ENCODE measurements at places on chromosomes 6 and 20.
A peak's percentile ranks its signal among the peaks of the same experiment; 100 is the strongest.

DNA sequence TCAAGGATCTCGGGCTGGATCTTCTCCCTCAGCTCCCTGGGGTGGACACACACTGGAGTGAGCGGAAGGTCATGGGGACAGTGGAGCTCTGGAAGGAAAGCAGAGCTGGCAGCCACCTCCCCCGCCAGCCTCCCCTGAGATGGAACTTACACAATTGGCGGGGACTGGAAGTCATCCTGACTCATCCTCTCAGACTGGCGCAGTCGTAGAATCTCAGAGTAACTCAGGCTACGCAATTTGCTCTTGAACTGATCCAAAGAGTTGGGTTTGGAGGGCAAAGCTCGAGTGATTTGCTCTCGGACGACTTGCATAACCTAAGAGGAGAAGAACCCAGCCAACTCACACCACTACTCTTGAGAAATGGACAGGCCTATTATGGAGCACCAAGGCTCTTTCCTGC, 34.8 kb downstream of the ELMO2 start:
- no peak for DNase-seq

- DNase-seq, result no peak
These were observed 301.9 kb downstream of the UTRN start for GRCh38 chr6:144586986-144587385.

GRCh38 chr6:166655713-166656229, 28.7 kb upstream of the RPS6KA2 start:
- no peak for DNase-seq

- peak; percentile 63 for DNase-seq
These were observed 2.7 kb upstream of the MICA start for GRCh38 chr6:31400467-31401289.

- DNase-seq, result no peak
These were observed 74.2 kb downstream of the IRF4 start for GRCh38 chr6:465531-466348.

- DNase-seq, result no peak
These were observed 545.8 kb upstream of the CITED2 start for GRCh38 chr6:139920027-139920775.

DNA sequence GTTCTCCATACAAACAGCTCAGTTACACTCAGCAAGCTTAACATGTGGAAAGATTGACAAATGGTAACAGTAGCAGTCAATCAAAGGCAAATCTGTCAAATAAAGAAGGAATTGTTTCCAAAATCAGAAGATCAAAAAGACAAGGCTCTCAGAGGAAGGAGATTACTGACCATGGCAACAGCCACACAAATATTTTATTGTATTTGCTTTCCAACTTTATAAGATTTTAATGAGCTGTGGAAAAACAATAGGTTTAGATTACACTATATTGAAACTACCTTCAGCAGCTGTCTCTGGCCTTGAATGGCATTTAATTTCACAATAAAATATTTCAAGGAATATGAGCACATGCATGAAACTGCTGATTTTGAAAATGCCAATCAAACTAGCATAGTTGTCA, 1143.9 kb upstream of the GJE1 start:
- no peak for DNase-seq

- no peak for DNase-seq
These were observed 24.1 kb downstream of the HM13 start for GRCh38 chr20:31538326-31538725.

DNA sequence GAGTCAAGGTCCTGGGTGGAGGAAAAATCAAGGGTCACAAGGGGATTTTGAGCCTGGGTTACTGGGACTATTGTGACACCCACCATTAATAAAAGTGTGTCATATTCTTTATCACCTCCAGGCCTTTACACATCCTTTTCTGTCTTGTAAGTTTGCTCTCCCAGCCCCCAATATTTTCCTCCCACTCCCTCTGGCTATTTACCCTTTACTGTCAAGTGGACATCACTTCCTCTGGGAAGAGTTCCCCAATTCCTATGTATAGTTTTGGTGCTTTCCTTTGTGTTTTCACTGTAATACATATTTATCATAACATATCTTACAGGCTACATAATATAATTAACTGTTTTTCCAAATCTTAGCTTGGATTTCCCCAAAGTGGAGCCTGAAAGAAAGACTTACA, 36.3 kb downstream of the MARCKS start:
- no peak for DNase-seq

DNA sequence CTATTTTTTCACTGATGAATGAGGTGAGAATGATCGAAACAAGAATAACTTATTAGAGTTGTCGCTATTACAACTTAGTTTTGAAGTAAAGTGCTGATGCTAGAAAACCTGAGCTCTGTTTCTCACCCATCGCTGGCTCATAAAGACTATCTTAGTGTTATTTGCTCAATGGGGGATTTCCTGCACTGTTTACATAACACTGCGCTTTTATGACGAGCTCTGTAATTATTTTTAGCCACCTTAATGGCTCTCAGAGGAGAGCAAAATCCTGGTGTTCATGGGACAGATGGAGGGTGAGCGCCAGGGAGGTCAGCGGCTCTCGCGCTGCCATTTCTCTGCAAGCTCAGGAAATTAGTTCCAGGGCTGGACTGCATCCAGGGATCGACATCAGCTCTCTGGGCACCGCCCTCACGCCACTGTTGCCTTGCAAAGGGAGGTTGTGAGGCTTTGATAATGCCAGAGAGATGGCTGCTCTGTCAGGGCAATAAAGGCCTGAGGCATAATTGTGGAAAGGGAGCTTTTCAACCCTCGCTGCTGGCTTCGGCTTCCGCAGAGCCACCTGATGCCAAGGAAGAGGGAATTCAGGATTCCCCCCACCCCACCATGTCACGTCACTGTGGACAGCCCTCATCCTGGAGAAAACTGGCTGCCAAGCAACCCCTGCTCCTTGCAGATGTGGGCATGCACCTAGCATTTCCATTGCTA, 72.0 kb downstream of the DACT2 start:
- DNase-seq, result no peak

DNA sequence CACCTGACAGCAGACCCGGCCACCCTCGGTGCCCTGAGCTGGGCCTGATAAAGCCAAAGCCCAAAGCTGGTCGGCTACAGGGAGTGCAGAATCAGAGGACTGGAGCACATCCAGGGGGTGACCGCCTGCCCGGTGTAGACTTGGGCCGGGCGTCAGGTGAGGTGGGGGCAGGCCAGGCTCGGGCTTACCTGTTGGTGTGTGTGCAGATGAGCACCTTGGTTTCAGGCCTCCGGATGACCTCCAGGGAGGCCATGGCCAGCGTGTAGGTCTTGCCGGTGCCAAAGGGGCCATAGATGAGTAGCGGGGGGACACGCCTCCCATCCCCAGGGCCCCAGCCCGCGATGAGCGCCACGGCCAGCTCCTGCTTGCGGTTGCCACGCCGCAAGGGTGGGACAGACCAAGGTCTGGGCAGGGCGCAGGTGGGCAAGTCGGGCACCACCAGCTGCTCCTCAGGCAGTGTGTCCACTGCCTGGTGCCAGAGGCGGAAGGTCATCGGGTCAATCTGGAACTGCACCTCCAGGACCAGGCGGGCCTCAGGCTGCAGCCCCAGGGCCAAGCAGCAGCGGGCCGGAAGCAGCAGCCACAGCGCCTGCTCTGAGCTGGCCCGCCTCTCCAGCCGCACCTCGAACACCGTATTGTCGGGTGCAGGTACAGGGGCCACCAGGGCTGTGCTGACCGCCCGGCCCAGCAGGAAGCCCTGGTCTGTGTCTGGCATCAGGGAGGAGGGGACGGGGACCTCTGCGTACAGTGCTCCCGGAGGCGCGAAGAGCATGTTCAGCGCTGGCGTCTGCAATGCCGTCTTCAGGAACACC, 5.7 kb downstream of the HELZ2 start:
- DNase-seq, result no peak

DNA sequence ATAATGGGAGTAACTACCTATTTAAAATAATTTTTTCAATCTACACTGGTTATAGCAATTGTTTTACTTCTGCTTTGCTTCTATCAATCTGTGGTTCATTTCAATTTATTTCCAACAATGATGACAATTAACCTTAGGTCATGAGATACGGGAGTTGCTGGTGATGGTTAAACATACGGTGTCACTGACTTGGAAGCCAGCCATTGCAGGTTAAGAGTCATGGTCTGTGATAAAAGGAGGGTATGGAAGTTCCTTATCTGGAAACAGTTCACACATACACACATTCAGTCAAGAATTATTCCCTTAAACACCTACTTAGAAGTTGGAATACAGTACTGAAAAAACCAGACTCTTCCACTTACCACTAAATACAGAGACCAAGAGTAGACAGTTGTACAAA, 180.0 kb downstream of the KIF16B start:
- DNase-seq, result no peak

DNA sequence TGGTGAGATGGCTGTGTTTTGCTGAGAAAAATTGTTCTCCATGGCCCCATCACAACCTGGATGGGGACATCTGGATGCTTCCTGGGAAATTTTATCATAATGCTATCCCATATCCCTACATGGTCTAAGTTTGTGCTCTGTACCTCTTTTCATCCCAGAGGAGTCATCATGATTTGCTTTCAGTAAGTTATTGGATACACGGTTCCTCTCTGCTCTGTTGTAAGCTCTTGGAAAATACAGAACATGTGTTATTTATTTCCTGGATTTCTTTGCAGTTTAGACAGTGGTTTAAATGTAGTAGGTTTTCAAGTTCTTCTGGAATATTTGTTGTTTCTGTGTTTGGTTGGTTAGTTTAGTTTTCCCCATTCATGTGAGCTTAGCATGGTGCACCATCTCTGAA, 129.2 kb upstream of the ECI2 start:
- no peak for DNase-seq

DNA sequence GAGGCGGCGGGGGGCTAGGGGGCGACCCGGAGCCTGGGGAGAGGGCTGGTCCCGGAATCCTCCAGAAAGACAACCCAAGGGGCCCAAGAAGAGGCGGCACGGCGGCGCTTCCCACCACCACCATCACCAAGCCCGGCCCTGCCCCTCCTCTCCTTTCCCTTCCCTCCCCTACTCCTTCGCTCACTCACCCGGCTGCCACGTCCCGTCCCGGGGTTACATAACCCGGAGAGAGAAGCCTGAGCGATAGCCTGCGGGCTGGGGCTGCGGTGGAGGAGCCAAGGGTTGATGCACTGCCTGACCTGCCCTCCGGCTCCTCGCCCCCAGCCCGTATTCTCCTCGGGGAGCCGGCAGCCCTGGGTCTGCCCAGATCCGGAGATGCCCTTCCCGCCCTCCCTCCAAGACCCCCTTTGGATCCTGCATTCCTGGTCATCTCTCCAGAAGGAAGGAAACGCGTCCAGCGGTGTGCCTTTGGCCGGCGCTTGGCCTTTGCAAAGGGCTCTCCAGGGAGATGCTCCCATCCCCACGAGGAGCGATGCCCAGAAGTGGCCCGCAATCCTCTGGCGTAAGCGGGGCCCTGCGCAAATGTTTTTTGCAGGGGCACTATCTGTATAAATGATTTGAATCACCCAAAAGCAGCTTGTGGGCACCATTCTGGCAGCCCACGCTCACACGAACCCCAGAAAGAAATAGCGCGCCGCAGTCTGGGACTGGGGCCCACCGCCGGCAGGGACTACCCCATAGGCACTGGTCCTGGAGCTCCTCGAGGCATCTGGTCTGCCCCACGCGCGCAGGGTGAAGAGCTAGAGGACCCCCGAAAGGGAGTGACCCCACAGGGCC, 4.6 kb upstream of the CPXM1 start:
- DNase-seq, result peak; percentile 64

Data from GM03348 (cell line).